Foreskin melanocyte (primary cell): ENCODE measurements at places on chromosomes 2 and 18.

DNA sequence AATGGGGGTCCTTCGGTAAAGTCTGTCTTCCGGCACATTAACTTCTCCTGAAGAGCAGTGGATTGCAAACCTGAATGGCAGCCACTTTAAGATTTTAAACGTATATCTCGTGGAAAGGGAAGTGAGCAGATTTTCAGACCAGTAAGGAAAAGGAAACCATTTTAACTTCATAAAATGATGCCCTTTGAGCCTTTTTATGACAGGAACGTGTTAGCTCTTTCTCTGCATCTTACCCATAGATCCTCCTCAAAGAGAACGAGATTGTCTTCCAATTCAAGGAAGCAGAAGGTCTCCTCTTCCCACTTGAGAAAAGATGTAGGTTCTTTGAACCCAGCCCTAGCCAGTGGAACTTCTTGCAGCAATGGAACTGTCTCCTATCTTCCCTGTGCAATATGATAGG, 35.6 kb downstream of the HK2 start:
- no peak for DNase-seq

GRCh38 chr2:239015218-239015900, 167.5 kb downstream of the TWIST2 start:
- DNase-seq: no peak

GRCh38 chr2:27154488-27154887, 5.7 kb downstream of the TCF23 start:
- DNase-seq: no peak

DNA sequence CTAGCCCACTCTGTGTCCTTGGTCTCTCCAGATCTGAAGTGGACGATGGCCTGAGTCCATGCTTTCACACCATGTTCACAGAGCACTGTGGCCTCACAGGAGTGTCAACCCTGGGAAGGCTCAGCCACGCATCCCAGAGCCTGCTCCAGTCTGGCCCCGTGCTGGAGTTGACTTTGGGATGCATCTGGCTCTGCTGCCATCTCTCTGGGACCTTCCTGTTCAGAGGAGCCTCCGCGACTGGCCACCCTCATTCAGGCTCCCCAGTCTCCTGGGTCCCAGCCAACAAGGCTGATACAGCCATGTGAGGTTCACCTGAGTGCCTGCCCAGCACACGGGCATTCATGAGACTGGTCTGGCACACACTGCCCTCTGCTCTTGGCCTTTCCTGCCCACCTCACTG, 199.7 kb upstream of the RAB6C start:
- no peak for DNase-seq

DNA sequence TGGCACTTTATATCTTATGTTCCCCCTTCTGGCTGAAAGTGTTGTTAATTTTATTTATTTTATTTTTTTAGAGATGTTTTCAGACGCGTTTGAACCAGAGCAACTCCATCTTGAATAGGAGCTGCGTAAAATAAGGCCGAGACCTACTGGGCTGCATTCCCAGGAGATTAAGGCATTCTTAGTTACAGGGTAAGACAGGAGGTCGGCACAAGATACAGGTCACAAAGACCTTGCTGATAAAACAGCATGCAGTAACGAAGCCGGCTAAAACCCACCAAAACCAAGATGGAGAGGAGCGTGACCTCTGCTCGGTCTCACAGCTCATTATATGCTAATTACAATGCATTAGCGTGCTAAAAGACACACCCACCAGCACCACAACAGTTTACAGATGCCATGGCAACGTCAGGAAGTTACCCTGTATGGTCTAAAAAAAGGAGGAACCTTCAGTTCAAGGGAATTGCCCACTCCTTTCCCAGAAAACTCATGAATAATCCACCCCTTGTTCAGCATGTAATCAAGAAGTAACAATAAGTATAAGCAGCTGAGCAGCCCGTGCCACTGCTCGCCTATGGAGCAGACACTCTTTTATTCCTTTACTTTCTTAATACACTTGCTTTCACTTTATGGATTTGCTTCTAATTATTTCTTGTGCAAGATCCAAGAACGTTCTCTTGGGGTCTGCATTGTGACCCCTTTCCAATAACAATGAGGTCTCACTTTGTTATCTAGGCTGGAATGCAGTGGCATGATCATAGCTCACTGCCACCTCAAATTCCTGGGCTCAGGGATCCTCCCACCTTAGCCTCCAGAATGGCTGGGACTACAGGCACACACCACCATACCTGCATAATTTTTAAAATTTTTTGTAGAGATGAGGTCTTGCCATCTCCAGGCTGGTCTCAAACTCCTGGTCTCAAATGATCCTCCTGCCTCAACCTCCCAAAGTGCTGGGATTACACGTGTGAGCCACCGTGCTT, 55.9 kb downstream of the CACNB4 start:
- DNase-seq: no peak

DNA sequence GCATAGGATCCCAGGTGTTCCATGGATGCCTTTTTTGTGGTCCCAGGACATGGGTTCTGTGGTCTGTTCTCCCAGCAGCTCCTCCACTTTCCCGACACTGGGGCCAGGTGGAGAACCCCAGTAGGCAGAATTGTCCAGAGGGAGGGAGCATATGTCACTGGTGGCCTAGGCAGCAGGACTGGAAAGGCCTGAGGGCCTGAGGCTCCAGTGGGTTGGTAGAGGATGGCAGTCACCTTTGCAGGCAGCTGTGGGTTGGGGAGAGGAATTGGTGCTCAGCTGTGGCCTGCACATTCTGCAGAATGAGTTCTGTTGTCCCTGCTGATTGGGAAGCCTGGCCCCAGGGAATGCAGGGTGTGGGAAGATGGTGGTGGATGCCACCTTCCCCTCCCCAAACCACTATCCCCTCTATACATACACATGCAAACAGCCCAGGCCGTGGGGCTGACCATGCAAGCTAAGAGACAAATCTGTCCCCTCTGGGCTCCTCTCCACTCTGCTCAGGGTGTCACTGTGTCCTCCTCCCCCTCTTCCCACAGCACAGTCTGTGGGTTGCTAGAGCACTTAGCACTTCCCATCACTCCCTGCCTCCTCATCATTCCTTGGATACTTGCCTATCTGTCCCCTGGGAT, 11.4 kb downstream of the CTIF start:
- DNase-seq: no peak

DNA sequence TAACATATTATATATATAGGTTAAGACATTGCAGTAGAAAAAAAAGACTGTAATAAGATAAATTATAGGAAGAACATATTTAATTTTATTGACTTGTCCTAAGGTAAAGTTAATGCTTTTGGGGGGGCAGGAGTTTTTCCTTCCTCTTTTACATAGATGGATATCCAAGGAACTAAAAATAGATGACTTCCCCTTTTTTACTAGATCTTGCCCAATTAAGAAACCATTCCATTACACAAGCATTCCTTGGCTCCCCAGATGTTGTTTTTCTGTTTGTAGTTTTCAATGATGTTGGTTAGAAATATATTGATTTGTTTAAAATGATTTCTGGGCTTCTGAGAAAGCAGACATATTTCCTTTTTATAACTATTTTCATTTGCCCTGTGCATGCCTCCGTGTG, 22.4 kb upstream of the PMAIP1 start:
- DNase-seq: no peak

- DNase-seq: no peak
These were observed 835.9 kb upstream of the CHAC2 start for GRCh38 chr2:52931660-52932059.

GRCh38 chr2:145356056-145356455, 836.1 kb upstream of the ZEB2 start:
- no peak for DNase-seq

- DNase-seq: no peak
These were observed 1.3 kb downstream of the CIAO1 start for GRCh38 chr2:96267159-96267971.

DNA sequence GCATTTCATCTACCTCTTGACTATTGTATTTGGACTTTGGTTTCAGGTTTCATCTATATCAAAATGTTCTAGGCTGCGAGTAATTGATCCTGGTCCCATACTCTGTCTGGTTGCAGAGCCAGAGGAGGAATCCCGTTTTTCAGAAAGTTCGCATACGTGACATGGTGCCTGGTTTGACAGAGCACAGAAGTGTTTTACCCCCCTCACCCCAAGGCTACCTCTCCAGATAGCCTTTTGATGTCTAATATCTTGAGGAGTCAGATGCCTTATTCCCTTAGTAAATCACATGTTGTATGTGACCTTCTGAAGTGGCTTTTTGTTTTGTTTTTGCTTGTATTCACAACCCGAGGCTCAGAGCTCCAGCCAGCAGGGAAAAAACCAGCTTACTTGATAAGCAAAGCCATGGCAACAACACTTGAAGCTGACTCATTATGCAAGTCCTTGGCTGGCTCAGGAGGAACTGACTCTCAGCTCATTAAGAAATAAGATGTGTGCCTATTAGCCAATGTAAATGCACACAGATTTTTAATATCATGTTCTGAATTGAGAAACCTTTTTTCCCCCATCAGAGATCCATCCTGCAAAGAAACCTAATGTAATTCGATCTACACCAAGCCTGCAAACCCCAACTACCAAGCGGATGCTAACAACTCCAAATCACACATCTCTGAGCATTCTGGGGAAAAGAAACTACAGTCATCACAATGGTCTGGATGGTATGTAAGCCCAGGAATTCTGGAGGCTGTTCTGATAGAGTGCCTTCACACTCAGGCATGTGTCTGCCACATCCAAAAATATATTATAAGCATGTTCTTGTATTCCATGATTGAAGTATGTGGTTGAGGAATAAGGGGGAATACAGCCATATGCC, 41.4 kb downstream of the OXER1 start:
- peak; percentile 78 for DNase-seq

DNA sequence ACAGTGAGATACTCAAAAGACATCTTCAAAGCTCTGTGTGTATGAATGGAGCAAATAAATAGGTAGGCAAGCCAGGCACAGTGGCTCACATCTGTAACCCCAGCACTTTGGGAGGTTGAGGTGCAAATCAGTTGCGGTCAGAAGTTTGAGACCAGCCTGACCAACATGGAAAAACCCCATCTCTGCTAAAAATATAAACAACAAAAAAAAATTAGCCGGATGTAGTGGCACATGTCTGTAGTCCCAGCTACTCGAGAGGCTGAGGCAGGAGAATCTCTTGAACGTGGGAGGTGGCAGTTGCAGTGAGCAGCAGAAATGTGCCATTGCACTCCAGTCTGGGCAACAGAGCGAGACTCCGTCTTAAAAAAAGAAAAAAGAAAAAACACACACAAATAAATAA, 945.1 kb upstream of the PIK3C3 start:
- no peak for DNase-seq

GRCh38 chr18:46716827-46717226, 40.0 kb downstream of the ST8SIA5 start:
- no peak for DNase-seq

DNA sequence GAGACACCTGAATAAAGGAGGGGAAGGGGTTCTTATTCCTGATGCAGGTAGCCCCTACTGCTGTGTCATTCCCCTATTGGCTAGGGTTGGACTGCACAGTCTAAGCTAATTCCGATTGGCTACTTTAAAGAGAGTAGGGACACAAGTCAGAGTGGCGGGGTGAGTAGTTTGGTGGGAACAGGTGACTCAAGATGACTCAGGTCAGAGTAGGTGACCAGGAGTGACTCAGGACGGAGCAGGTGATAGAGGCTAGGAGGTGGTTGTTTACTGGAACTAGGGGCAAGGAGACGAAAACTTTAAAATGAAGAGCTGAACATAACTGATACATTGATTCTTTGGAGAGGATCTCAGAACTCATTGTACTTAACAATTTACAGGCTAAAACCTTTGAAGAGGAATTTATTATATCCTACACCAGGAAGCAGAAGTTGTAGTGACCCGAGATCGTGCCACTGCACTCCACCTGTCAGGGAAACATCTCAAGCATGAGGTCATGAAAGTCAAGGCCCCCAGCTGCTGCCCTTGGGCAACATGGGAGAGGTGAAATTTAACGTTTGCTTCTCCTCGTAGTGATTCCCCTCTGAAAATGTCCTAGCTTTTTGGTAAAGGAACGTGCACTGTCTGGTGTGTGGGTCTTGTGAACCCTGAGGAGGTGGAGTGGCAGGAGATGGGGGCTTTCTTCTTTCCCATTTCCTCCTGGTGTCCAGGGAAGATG, 4.5 kb upstream of the CYP27A1 start:
- DNase-seq: no peak

DNA sequence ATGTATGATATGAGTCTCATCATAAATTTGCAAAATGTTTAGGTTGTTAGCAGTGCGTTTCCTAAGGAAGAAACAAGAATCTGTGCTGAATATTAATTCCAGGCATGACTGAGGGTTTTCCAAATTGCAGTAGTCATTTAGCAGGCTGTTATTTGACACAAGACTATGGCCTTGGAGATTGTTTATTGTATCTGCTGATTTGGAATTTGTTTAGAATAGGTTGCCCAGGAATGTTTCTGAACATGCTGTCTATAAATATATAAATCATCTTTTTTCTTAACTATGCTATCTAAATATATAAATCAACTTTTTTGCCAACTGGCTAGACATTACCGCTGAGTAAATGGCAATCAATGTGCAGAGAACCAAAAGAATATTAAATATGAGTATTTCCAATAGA, 90.9 kb downstream of the DOK6 start:
- DNase-seq: no peak

- DNase-seq: no peak
These were observed 30.7 kb upstream of the ZNF236 start for GRCh38 chr18:76791642-76792041.

- no peak for DNase-seq
These were observed 73.3 kb downstream of the SH3BP4 start for GRCh38 chr2:235024931-235025773.

GRCh38 chr2:236956031-236956618, 129.6 kb upstream of the COPS8 start:
- no peak for DNase-seq

- DNase-seq: peak; percentile 36
These were observed 2.5 kb upstream of the NPAS2 start for GRCh38 chr2:100817388-100817985.

DNA sequence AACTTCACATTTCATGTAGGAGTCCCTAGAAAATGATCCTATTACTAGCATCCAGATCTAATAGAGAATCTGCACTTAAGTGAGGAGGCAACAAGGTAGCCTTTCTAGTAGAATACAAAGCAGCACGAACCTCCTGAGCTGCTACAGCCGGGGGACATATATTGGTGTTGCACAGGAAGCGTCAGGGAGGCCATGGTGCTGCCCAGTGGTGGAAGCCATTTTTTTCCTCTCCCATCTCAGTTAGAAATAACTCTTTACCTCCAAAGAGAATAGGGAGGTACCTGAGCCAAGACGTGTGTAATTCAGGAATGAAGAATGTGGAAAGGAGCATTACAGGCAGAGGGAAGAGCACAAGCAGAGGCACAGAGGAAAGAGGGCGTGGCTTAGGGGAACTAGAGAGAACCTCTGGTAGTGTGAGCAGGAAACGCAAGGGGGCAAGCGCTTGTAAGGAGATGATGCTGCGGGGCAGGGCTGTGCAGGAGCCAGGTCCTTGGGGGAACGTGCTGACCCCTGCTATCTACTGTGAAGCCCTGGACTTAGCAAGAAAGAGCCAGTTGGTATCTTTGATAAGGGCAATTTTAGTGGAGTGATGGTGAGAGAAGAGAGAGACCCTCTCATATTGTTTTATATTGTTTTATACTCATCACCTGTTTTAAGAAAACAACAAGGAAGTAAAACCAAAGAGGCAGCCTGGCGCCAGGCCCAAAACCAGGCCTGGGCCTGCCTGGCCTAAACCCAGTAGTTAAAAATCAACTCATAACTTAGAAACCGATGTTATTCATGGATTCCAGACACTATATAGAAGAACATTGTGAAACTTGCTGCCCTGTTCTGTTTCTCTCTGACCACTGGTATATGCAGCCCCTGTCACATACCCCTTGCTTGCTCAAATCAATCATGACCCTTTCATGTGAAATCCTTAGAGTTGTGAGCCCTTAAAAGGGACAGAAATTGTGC, 50.0 kb upstream of the TTC39C start:
- no peak for DNase-seq

- DNase-seq: no peak
These were observed 66.8 kb downstream of the TET3 start for GRCh38 chr2:74051504-74051903.
